Activated CD4-positive, CD25-positive, alpha-beta regulatory T cell treated with anti-CD3 and anti-CD28 coated beads, Interleukin-2, amount 50 U/mL, for 16 hours (primary cell): ENCODE measurements at places on chromosomes 12 and 14.

GRCh38 chr14:62428429-62429203, 616.6 kb downstream of the KCNH5 start:
- no peak for DNase-seq

GRCh38 chr12:94184995-94185719, 36.8 kb downstream of the PLXNC1 start:
- no peak for DNase-seq

DNA sequence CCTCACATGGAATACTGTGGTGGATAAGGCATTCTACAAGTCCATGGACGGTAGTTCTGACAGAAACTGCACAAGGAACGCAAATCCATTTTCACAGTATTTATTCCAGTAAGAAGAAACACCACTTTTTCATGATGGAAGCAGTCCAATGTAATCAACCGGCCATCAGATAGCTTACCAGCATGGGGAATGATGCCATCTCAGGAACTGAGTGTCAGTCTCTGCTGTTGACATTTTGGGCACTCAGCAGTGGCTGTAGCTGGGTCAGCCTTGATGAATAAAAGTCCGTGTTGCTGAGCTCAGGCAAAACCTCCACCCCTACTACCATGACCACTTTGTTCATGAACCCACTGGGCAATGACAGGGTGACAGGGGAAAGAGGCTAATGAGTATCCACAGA, 103.4 kb downstream of the PLCZ1 start:
- DNase-seq = no peak

- DNase-seq = no peak
Observed at GRCh38 chr12:11652351-11653040, 3.0 kb downstream of the ETV6 start.

GRCh38 chr14:72574715-72575114, 319.2 kb downstream of the DPF3 start:
- DNase-seq = no peak

GRCh38 chr12:9674226-9674590, 4.7 kb downstream of the CLEC2D start:
- DNase-seq = no peak

GRCh38 chr14:65431951-65432350, 19.4 kb downstream of the FUT8 start:
- DNase-seq = no peak

DNA sequence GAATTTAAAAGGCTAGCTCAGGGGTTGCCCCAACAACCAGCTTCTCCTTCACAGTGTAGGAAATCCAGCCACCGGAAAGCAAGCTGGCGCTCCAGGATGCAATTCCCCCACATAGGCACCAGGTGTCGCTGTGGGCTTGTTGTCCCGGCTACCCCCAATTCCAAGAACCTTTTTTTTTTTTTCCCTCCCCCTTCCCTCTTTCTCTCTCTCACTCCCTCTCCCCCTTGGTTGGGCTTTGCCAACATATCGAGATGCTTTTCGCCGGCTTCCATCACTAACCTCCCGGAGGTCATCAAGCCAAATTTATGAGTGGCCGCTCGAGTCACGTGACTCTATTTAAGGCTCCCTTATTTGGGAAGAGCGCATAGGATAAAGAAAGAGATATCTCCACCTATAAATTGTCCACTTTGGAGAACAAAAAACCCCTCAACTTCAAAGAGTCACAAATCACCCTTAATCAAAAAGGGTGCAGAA, at the start of gene HOXC5:
HOXC5 (plus strand) TSS at position 424 of the 474 bp plus-strand sequence. CDS start 73 bp downstream, outside the sequence.
- peak; percentile 6 for DNase-seq

DNA sequence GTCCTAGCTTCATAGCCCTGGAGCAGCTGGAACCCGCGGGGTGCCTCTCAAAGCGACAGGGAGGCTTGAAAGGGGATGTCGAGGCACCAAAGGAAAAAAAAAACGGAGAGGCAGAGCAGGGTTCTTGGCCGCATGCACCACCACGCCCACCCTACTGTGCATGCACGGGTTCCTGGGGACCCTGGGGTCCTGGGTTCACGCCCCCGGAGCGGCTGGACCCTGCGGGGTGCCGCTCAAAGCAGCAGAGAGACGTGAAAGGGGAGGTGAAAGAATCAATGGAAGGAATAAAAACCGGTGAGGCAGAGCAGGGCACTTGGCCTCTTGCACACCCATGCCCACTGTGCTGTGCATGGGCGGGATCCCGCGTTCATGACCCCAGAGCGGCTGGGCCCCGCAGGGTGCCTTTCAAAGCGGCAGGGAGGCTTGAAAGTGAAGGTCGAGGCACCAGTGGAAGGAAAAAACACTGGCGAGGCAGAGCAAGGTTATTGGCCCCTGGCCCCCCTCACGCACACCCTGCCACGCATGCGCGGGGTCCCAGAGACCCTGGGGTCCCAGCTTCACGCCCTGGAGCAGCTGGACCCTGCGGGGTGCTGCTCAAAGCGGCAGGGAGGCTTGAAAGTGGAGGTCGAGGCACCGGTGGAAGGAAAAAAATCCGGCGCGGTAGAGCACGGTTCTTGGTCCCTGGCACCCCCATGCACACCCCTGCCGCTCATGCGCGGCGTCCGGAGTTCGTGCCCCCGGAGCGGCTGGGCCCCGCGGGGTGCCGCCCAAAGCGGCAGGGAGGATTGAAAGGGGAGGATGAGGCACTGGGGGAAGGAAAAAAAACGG, 318.5 kb downstream of the ALG10 start:
- no peak for DNase-seq

- no peak for DNase-seq
Observed at GRCh38 chr14:22614240-22614799, 16.2 kb downstream of the ABHD4 start.

- DNase-seq = peak; percentile 18
Observed at GRCh38 chr12:8890313-8891085, 23.8 kb upstream of the PHC1 start.

- no peak for DNase-seq
Observed at GRCh38 chr12:31903025-31903424, 56.2 kb upstream of the RESF1 start.

- DNase-seq = no peak
Observed at GRCh38 chr14:46894476-46894875, 242.9 kb upstream of the RPL10L start.

GRCh38 chr12:68844788-68845695, 37.1 kb downstream of the MDM2 start:
- DNase-seq = no peak

GRCh38 chr14:53850714-53851296, 105.8 kb downstream of the BMP4 start:
- DNase-seq = no peak

DNA sequence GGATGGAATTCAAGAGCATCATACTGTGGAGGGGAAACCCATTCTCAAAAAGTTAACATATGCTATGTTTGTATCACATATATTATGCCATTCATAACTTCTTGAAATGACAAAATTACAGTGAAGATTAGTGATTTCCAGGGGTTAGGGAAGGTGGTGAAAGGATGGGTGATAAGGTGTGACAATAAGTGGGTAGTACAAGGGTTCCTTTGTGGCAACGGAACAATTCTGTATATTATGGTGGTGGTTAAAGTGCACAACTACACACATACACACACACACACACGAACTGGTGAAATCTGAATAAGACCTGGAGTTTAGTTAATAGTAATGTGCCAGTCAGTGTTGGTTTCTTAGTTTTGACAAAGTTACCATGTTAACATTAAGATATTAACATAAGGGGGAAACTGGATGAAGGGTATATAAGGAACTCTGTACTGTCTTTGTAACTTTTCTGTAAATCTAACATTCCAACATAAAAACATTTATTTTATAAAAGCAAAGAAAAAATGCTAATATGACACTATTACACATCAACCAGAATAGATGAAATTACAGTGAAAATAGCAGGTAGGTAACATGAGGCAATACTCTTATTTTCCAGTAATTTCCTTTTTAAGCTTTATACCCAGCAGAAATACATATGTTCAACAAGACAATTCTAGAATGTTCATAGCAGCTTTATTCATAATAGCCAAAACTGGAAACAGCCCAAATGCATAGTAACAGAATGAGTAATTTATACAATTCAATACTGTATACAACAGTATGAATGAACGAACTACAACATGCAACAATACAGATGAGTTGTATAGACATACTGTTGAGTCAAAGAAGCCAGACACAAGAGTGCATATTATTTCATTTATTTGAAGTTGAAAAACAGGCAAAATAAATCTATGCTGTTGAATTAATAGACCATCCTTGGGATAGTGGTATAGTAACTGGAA, 44.0 kb upstream of the OR5AU1 start:
- no peak for DNase-seq

- no peak for DNase-seq
Observed at GRCh38 chr12:71772735-71773134, 18.1 kb downstream of the RAB21 start.

DNA sequence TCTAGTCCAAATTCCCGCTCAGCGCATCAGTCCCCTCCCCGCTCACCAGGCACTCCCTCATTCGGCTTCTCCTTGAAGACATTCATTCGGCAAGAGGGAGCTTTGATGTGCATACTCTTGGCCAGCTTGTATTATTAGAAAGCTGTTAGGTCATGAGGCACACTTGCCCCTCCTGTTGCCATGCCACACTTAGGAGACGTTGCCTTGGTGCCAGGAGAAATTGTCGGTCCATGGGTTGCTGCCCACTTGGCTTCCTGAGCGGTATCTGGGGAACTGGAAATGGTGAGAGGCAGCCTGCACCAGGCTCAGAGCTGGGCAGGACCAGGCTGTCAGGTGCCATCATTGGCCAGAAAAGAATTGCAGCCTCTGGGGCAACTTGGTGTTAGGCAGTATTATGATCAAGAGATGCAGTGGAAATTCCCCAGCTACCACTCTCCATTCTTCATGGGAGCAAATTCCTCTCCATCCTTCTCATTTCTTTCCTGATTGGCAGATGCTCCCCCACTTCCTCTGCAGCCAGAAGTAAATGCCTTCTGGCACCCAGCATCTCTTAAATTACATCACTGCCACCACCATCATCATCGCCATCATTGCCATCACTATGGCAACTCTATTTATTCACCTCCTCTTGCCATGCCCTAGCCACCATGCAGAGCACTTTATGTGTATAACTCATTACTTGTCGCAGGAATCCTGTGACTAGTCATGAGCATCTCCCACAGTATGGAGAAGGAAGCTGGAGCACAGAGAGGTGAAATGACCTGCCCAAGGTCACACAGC, 12.4 kb downstream of the CABP1 start:
- DNase-seq = no peak

DNA sequence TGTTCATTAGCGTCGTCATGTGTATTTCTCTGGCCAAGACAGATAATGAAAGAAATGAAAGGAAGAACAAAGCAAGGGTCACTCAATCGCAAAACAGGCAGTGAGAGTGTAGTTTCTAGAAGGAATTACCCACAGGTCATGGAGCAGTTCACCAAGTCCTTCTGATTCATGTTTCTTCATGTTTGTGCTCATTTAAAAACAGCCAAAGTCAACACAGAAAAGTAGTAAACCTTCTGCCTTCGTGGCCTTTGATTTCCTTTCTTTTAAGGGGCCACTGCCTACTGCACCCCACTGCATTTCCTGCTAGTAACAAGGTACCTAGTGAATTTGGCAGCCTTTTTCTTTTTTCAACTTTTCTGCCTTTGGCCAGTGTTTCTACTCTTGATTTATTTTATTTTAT, 75.1 kb downstream of the KCNK13 start:
- no peak for DNase-seq

GRCh38 chr12:100251917-100252316, 15.0 kb downstream of the DEPDC4 start:
- DNase-seq = no peak

GRCh38 chr14:98692832-98693231, 579.2 kb downstream of the BCL11B start:
- no peak for DNase-seq

DNA sequence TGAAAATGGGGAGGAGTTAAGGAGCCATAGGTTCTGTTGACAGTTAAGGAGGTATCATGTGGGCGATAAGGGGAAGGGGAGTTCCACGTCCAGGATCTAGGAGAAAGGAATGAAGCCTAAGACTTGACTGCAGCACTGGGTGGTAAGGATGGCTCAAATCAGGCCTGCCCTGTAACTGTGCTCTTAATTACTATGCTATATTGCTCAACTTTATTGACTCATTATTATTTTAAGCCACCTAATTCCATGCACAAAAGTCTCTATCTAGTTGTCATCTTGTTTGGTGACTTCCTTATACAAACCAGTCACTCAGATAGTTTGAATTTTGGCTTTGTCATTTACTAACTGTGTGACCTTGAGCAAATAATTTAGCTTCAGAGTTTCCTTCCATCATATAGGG, 242.1 kb upstream of the ARHGAP5 start:
- DNase-seq = no peak

GRCh38 chr12:27253347-27253746, 9.3 kb downstream of the STK38L start:
- DNase-seq = no peak

DNA sequence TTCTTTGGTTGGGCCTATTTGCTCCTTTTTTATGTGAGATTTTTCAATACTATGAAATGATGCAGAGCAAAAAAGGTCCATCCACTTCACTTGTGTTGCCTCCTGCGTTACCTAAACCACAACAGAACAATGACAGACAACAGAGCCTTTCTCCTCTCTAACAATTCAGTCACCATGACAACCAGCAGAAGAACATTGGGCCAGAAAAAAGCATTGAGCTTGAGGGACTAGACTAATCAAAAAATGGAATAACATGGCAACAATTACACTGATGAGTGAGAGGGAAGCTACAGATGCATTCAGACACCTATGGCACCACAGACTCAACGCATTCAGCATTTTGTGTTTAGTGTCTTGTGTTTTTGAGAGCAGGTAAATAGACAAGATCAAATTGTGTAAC, 44.6 kb upstream of the PTCSC3 start:
- no peak for DNase-seq

DNA sequence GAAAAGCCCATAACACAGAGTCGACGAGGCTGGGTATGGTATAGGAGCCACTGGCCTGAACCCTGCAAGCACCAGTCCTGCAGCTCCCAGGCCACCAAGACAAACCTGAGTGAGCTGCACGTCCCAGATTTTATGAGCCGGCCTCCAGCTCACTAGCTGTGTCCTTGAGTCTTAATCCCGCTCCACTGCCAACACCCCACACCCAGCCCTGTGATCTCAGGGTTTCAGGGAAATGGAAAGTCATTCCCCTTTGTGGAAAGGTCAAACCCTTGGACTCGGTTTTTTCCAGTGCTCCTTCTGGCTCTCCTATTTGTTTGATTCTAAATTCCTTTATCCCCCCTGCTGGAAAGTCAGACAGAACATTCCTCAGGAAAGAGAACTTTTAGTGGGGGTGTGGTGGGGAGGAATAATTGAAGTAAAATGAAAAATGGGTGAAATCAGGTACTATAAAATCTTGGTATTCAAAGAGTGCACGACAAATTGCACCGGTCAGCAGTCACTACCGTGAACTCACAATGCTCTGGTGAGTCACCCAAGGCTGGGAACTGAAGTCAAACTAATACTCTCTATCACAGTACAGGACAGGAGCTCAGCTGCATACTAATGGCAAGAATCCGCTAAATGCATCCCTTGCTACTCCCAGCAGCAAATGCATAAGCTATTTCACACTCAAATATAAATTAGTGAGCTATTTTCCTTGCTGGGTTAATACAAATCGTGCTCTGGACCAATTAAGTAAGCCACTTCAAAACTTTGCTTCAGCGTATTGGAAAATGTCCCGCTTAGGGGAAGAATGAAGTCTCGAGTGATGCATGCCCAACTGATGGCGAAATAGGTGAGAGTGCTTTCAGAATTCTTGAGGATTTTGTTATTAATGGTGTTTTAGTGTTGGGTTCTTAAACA, 9.0 kb downstream of the PITPNM2 start:
- no peak for DNase-seq
